Activated T-helper 2 cell treated with anti-CD3 and anti-CD28 coated beads, Interferon-gamma antibody, Interleukin-2, Interleukin-4, amounts not matched to agents 10 μg/mL and 5 μg/mL and 100 μg/mL, durations not matched to agents 14 hours and 24 hours and 36 hours (primary cell): ENCODE measurements at places on chromosomes 4 and X. TPM values are rescaled to one million over a fixed set of nuclear protein-coding genes. Genes with fewer than 3 reads are reported as not detected.
A peak's percentile ranks its signal among the peaks of the same experiment; 100 is the strongest.

The MMAA gene
- 15.9 and 16.0 TPM in 2 replicates for total RNA-seq

The MAOB gene
- total RNA-seq = 10.3 and 11.6 TPM in 2 replicates

The CSN1S1 gene
- not detected in 2 replicates for total RNA-seq

The FGG gene
- not detected in 2 replicates for total RNA-seq

The CXCL6 gene
- not detected in 2 replicates for total RNA-seq

The FDCSP gene
- not detected in 2 replicates for total RNA-seq

The GYG2 gene
- not detected in 2 replicates for total RNA-seq

The TMPRSS11E gene
- total RNA-seq = not detected in 2 replicates

The SLC7A11 gene
- 0.92 and 1.8 TPM in 2 replicates for total RNA-seq

The EMCN gene
- total RNA-seq = not detected in 2 replicates

The STK32B gene
- not detected in 2 replicates for total RNA-seq

The NHSL2 gene
- total RNA-seq = 0.41 and 0.43 TPM in 2 replicates

The ZFP92 gene
- total RNA-seq = 1.8 and 2.1 TPM in 2 replicates

The MAGEB6 gene
- total RNA-seq = not detected in 2 replicates

DNA sequence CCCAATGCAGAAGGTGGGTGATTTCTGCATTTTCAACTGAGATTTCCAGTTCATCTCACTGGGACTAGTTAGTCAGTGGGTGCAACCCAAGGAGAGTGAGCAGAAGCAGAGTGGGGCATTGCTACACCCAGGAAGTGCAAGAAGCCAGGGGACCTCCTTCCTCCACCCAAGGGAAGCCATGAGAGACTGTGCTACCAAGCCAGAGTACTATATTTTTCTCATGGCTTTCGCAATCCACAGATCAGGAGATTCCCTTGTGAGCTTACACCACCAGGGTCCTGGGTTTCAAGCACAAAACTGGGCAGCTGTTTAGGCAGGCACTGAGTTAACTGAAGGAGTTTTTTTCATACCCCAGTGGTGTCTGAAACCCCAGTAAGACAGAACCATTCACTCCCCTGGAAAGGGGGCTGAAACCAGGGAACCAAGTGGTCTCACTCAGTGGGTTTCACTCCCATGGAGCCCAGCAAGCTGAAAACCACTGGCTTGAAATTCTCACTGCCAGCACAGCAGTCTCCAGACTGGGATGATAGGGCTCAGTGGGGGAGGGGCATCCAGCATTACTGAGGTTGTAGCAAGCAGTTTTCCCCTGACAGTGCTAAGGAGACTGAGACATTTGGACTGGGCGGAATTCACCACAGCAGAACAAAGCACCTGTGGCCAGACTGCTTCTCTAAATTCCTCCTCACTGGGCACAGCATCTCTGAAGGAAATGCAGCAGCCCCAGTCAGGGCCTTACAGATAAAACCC is 903.4 kb downstream of the TECRL start:
- no peak for DNase-seq

- DNase-seq = no peak
These were observed 46.1 kb upstream of the CTSO start for GRCh38 chr4:155999725-156000124.

GRCh38 chr4:103410386-103410785 is 212.2 kb upstream of the CENPE start:
- DNase-seq = no peak

- DNase-seq = no peak
These were observed 1.9 kb downstream of the HUWE1 start for GRCh38 chrX:53684415-53685192.

- DNase-seq = no peak
These were observed 67.0 kb upstream of the FAM9A start for GRCh38 chrX:8868070-8868773.

DNA sequence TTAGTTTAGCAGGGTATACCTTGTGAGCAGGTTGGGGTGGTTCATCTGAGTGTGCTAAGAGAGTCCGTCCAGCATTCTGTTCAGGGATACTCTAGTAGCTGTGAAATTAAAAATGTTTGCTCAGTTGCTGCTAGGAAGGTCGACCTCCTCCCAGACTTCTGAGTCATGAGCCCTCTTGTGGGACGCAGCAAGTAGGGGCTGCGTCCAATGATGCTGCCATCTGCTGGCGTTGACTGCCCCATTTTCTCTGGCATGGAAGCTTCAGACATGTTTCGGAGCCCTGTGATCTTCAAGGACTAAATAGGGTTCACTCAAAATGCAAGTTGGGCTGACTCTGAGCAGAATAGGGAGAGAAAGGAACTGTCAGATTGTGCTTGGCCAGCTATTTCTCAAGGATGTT is 201.0 kb upstream of the ARSJ start:
- DNase-seq = no peak

GRCh38 chr4:57065730-57066482 is 44.3 kb downstream of the IGFBP7 start:
- no peak for DNase-seq

- no peak for DNase-seq
These were observed 154.3 kb upstream of the EDNRA start for GRCh38 chr4:147326591-147326990.

DNA sequence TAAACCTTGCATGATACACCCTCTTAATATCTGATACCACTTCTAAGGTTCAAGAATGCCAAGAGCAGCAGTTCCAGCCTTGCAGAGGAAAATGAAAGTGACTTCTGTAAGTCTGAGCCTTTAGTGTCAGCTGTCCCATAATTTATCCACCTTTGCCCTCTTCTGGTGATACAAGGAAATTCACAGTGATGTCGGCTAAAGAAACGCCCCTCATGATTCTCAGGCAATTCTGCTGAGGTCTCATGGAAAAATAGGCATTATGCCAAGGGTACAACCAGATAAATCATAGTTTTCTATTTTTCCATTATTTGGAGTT is 172.2 kb upstream of the CXCL13 start:
- no peak for DNase-seq

- no peak for DNase-seq
These were observed 204.0 kb upstream of the NHS start for GRCh38 chrX:17170973-17171372.

GRCh38 chrX:38262715-38263620 is 42.3 kb upstream of the SRPX start:
- DNase-seq = no peak

GRCh38 chr4:184471881-184472613 is 2.3 kb downstream of the IRF2 start:
- no peak for DNase-seq

DNA sequence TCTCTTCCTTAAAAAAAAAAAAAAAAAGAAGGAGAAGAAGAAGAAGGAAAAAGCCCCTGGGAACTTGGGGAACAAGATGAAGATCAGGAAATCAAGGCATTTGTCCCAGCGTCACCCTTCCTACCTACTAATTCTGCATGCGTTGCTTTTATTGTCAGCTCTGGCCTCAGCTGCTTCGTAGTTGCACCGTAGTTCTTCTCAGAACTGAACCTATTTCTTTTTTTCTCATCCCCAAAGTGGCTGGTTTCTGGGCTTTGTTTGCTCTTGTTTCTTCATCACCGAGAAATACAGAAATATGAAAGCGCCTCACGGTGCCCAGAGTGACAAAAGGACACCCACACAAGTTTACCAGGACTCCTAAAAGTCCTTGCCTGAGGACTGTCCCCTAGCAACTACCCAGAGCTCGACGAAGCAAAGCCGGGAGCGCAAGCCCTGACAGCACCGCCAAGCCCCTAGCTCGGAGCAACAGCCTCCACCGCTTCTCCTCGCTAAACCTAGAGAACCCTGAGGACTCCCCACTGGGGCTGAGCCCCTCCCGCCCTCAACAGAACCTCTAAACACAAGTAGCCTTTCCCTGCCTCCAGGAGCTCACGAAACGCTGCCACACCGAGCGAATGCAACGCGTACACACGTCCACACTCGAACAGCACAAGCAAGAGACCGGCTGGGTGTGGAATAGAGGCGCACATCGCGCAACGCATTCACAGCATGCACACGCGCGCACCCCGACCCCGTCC is 710 bp downstream of the PRKG2 start:
- peak; percentile 8 for DNase-seq

DNA sequence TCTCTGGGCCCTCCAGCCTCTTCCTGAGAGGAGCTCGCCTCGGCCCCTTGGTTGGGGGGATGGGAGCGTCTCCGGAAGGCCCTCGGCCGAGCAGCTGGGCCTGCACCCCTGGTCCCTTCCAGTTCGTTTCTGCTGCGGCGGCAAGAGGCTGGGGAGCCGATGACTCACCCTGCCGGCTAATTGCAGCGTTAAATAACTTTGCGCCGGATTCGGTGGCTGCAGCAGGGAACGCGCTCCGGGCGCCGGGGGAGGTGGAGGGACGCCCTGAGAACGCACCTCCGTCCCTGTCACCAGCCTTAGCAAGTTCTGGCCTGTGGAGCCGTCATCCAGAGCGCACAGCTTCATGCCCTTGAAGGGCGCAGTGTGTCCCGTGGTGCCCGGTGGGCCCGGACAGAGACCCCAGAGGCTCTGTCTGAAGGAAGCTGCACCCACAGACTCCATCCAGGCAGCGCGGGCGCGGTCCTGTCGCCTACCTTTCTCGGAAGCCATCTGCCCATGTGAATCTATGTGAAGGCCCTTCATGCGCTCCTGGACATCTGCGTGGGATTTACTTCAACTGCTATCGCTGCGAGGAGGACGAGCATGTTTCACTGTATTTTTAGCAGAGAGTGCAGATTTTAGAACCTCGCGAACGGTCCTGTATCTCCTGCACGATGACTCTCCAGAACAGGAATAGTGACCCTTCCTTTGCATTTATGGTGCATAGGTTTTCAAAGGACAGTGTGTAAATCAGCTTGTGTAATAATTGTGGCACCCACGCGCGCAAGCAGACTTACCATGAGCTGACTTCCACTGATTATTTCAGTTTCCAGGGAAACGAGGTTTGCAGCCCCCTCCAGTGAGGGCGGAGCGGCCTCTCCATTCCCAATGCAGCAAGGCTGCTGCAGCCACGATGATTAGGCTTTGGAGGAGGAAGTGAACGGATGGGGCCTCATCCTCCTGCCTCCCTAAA is 1.7 kb upstream of the TMEM271 start:
- DNase-seq = no peak

DNA sequence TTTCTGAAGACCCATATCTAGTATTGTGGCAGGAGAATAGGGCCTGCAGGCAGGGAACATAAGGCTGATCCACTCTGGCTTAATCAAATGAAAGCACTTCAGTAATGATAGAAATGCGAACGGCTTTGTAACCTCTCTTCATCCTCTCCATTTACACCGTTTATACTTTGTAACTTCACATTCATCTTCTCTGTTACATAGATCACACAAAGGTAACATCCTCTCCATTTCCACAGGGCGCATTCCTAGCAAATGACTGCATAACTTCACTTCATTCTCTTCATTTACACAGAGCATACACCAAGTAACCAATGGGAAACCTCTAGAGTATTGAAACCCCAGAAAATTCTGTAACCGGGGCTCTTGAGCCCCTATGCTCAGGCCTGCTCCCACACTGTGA is 65.5 kb upstream of the SLC34A2 start:
- DNase-seq = no peak

DNA sequence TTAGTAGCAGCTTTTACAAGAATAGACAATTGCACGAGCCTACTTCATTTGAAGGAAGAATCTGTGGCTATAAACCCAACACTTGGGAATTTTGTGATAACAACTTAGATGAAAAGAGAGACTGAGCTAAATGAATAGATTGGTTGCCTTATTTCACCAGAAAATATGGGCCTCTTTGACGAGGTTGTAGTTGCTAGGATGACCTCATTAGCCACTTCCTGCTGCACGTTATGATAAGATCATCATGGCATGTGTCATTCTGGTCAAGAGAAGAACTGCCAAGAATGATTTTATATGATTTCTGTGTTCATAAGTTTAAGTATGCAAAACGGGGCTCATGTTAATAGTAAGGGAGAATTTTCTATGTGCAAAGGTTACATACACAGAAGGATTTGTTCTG is 321.9 kb upstream of the GIMD1 start:
- no peak for DNase-seq

DNA sequence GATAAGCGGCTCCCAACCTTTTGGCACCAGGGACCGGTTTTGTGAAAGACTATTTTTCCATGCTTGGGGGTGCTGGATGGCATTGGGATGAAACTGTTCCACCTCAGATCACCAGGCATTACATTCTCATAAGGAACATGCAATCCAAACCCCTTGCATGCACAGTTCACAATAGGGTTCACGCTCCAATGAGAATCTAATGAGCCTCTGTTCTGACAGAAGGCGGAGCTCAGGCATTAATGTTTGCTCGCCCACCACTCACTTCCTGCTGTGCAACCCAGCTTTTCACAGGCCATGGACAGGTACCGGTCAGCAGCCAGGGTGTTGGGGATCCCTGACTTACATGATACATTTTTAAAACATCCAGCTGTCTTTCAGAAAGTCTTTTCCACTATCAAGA is 187.3 kb downstream of the SLC39A8 start:
- DNase-seq = no peak

DNA sequence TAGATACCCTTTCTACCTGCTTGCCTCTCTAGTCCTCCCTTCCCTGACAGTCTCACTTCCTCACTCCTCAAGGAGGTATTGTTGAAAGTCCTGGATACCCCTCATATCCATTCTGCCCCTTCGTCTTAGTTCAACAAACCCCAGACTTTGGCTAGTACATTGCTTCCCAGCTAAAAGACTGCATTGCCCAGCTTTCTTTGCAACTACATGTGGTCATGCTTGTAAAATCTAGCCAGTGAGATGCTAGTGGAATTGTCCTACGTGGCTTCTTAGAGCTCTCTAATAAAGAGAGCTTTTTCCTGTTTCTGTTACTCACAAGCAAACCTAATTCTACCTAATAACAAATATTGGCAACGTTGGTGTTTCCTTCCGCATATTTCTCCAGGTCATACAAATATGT is 237.9 kb upstream of the PSAPL1 start:
- no peak for DNase-seq

DNA sequence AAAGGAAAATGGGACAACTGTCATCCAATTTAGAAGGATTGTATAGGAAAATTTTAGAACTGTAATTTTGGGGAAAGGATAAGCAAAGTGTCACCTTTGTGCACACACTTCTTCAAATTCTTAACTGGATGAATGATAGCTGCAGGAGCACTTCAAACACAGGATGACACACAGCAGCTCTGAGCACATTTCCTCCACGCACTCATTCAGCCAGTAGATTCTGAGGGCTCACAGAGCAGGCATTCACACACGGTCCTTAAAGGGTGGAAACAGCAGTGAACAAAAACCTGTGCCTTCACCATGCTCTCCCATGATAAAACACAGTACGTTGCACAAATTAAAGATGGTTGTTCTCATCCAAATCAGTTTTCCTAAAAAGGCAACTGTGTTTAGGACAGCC is 38.5 kb upstream of the KLF3 start:
- no peak for DNase-seq

- DNase-seq = no peak
These were observed 140.0 kb downstream of the DCK start for GRCh38 chr4:71133491-71133890.

DNA sequence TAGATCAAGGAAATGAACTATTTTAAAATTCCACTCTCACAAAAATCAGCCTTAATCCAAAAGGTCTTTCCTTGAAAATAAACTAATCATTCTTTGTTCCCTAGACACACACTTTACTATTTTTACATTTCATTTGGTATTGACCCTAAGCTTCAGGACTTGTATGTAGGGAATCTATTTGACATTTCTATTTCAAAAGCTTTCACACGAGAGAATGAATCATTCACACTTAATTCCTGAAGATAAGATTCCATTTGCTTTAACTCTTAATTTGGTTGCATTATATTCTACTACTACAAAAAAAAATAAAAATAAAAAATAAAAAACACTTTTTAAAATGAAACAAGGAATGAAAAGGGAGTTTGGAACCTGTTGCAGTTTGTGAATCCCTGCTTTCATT is 43.7 kb downstream of the EDNRA start:
- no peak for DNase-seq

GRCh38 chr4:183071222-183071621 is 27.8 kb upstream of the WWC2 start:
- no peak for DNase-seq

GRCh38 chr4:185016946-185017758 is 1.1 kb upstream of the HELT start:
- DNase-seq = no peak

GRCh38 chr4:28558895-28559294 is 1698.3 kb downstream of the STIM2 start:
- DNase-seq = no peak
